ENCODE measurements at places on chromosomes 4 and X.

DNA sequence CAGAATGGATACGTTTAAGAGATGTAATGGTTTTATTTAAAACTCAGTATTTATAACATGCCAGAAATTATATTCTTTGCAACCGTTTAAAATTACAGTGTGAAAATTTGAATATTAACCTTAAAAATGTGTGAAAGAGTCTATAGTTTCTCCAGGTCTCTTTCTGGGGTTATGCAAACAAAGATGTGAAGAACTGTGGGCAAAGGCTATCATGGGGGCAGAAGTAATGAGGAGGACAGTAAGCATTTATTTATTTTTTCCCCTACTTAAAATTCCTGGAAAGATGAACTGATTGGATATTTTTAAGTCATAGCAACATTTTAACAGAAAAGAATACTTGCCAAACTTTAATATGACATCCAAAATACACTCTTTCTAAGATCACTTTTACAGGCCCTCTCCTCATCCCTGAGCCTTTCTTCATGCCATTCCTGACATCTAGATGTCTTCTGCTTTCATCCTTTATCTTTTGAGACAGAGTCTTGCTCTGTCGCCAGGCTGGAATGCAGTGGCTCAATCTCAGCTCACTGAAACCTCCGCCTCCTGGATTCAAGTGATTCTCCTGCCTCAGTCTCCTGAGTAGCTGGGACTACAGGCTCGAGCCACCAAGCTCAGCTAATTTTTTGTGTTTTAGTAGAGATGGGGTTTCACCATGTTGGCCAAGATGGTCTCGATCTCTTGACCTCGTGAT, 46.1 kb downstream of the TMEM131L start:
- DNase-seq = no peak

GRCh38 chr4:77197831-77198230, 40.8 kb downstream of the CCNG2 start:
- no peak for DNase-seq

- DNase-seq = no peak
Observed at GRCh38 chr4:77913348-77913747, 50.7 kb downstream of the MRPL1 start.

DNA sequence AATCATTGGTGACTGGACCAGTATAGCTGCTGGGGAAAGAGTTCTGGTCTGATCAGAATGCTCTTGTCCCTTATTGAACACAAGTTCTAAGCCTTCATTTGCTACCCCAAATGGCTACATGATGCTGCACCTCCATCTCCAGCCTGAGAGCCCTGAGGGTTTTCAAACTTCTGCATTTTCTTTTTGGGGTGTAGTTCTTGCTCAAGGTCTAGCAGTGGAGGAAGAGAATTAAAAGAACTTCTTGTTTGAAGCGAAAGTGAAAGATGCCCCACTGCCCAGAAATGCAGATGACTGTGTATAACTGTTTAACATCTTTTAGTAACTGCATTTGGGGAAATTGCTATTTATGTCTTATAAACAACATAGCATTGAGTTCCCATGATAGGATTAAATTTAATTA, 38.5 kb downstream of the LAMTOR3 start:
- no peak for DNase-seq

GRCh38 chr4:68175562-68176155, 46.0 kb upstream of the TMPRSS11F start:
- peak; percentile 17 for DNase-seq

GRCh38 chr4:24650849-24651640, 66.7 kb upstream of the DHX15 start:
- no peak for DNase-seq

- DNase-seq = no peak
Observed at GRCh38 chr4:113555868-113556267, 205.7 kb downstream of the CAMK2D start.

DNA sequence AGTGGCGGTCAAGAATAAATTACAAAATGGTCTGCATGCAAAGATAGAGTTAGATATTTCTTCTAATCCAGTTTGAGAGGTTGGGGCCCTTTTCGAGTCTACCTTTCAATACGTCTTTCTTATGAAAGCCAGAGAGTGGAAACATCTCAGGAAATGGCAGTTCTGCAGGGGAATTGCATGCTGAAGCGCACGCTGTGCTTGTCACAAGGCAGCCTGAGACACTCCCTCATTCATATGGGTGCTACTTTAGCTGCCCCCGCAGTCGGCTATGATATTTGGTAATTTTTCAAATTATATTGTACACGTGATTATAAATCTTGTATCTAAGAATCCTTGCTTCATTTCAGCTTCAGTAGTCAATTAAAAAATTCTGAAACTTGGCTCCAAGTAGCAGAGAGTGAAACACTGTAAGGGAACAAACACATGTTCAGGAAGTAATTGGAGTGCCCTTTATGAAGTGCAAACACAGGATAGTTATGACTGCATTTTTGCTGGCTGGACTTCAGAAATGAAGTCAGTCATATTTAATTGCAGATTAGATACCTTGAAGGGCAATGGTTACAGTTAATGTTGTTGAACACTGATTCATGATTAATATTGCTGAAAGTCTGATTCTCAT, 145.5 kb upstream of the NAP1L5 start:
- no peak for DNase-seq

DNA sequence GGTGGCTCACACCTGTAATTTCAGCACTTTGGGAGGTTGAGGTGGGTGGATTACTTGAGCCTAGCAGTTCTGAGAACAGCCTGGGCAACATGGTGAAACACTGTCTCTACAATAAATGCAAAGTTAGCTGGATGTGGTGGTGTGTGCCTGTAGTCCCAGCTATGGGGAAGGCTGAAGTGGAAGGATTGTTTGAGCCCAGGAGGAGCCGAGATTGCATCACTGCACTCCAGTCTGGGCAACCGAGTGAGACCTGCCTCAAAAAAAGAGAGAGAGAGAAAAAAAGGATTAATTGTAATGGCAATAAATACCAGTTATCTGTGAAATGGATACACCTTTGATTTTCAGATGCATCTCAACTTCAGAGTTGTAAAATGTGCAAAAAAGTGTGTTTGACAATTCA, 58.8 kb downstream of the SPRY1 start:
- DNase-seq = no peak

DNA sequence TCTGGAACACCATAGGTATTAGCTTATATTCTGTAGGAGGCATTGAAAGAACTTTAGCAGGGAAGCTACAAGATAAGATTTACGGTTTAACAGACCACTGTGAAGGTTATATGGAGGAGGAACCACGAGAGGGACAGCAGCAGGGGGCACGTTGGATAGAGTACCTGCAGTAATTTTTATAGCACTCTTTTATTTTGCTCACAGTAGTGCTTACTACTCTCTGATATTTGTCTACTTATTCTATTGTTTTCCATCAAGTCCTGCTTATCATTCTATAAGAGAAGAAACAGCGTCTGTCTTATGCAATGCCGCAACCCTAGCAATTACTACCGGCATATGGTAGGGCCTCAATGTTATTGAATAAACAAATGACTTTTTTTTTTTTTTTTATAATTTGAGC, 122.5 kb downstream of the PCDH7 start:
- no peak for DNase-seq

DNA sequence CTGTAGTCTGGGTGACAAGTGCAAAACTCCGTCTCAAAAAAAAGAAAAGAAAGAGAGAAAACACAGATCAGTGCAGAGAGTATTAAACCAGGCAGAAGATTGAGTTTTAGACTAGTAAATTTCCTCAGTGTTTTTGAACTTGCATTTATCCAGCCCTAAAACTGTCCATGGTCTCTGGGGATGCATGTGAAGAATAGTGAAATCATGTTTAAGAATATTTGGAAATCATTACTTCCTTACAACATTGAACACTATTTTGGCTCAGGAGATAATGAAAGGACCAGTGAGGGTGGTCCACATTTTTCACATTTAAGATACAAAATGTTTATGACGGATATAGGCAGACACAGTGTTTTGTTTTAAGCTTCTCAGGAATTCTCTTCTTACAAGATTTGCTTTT, 195.8 kb upstream of the RASGEF1B start:
- DNase-seq = no peak

DNA sequence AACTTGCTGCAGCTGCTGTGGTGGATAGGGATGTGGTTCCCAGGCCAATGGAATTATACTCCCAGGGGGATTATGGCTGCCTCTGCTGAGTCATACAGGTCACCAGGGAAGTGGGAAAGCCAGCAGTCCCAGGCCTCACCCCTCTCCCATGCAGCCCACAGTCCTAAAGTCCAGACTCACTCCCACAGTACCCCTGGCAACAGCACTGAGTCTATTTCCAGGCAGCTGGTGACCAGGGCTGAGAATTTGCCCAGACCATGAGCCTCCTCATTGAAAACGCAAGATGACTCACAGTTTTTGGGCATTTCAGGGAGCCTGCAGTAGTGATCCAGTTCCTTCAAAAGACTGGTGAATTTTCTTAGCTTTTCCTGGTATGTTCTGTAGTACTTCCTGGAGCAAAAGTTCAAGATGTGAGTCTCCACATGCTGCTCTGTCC, 137.6 kb downstream of the NPNT start:
- DNase-seq = no peak

- DNase-seq = peak; percentile 33
Observed at GRCh38 chr4:173333658-173334084, 487 bp downstream of the HMGB2 start.

DNA sequence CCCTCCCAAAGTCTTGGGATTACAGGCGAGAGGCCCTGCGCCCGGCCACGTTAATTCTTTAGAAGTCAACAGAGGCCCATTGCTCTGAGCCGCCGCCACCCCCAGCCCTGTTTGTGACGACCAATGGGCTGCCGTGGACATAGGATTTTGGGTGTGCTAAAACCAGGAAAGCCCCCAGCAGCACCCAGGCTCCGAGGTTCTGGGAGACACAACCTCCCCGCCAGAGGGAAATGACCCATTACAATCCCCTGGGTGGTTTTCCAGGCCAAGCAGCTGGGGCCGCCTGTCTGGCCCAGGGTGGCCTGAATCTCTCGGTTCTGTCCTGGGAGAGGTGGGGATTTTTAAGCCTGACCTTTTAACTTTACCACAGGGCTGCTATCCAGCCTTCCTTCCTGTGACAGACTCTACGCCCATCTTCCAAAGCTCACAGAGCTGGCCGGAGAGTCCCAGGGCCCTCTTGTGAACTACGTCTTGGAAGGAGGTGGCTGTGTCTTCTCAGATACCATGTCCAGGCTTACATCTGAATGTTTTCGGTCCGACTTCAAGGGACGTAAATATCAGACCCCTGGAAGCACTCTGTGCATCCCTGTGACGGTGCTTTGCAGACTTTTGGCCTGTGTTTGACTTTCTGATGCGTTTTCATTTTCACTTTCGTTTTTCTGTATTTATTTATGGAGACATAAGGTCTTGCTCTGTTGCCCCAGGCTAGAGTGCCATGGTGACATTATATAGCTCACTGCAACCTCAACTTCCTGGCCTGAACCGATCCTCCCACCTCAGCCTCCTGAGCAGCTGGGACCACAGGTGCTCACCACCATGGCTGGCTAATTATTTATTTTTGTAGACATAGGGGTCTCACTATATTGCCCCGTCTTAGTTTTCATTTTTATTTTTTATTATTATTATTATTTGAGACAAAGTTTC, 36.0 kb downstream of the P2RY8 start:
- no peak for DNase-seq

All from activated CD4-positive, alpha-beta T cell treated with anti-CD3 and anti-CD28 coated beads for 4 hours (primary cell).